ENCODE measurements at places on chromosomes 16 and 17.

DNA sequence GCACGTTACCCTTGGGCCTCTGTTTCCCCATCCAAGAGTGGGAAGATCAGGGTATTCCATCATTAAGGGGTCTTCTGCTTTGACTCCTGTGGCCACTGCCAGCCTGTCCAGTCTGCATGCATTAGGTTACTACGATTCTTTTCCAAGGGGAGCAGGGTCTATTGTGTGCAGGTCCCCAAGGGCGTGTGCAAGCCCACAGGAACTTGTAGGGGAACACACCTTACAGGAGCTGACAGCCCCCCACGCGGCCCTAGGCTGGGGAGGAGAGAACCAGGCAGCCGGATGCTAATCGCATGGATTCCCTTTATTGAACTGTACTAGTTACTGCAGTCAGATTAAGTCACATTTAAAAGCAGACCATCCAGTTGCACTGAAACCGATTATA lies 116.7 kb downstream of the C16orf78 start:
- DNase-seq, result no peak

DNA sequence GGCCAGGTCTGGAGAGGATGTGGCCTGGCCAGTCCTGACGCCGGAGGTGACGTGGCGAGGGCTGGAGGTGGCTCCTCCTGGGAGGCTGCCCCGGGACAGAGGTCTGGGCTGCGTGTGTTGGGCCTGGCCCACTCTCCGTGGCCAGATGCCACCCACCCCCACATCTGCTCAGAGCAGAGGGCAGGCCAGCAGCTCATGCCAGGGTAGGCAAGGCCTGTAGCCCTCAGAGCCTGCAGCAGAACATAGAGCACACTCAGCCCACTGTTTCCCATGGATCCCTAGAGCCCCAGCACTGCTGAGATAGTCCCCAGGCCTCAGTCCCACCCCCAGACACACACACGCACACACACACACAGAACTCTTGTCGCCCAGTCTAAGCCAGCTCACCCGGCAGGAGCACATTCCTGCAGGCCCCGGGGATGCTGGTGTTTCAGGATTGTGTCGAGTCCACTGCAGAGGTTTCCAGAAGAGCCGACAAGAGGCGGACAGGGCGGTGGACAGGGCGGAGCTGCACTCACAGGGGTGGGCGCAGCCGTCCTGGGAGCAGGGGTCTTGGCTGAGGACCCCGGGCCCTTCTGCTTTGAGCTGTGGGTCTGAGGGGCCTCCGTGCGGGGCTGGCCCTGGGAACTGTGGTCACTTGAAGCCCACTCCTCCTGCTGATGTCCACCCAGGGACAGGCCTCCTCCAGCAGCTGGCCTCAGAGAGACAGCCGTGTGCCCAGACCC lies 33.4 kb downstream of the SOX8 start:
- no peak for DNase-seq

GRCh38 chr17:35799942-35800341 lies 4.5 kb upstream of the MMP28 start:
- DNase-seq, result no peak

GRCh38 chr16:69340095-69340644 lies 598 bp downstream of the NIP7 start:
- no peak for DNase-seq

GRCh38 chr16:65932350-65933072 lies 434.0 kb upstream of the CDH5 start:
- DNase-seq, result no peak

- DNase-seq, result no peak
These were observed 339.9 kb downstream of the SEC14L1 start for GRCh38 chr17:77480509-77481215.

DNA sequence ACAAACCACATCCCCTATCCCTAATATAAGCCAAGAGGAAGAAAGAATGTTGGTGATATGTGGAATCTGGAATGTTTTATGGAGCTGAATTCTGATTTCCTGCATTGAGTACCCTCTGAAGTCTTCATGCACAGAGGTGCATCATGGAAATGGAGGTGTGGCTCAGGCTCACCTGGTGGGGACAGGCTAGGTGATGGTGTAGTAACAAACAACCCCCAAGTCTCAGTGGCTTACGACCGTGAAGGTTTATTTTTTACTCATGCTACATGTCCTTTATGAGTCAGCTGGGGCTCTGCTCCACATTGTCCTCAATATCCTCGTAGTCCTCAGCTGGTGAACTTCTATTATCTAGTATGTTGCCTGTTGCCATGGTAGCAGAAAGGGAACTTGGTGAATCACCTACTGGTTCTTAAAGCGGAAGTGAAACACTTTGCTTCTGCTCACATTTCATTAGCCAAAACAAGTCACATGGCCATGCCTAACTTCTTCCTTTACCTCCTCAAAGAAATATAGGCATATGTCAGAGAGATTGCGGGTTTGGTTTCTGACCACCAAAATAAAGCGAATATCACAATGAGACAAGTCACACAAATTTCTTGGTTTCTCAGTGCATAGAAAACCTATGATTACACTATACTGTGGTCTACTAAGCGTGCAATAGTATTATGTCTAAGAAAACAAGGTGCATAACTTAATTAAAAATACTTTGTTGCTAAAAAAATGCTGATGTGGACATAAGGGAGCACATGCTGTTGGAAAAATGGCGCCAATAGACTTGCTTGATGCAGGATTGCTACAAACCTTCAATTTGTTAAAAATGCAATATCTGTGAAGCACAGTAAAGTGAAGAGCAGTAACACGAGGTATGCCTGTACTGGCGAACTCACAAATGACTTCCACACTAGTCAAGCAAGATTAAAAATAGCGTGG lies at the start of gene PMFBP1:
PMFBP1 (minus strand) TSS at position 51 of the 930 bp plus-strand sequence. CDS start 947 bp downstream, outside the sequence.
- DNase-seq, result peak; percentile 33

DNA sequence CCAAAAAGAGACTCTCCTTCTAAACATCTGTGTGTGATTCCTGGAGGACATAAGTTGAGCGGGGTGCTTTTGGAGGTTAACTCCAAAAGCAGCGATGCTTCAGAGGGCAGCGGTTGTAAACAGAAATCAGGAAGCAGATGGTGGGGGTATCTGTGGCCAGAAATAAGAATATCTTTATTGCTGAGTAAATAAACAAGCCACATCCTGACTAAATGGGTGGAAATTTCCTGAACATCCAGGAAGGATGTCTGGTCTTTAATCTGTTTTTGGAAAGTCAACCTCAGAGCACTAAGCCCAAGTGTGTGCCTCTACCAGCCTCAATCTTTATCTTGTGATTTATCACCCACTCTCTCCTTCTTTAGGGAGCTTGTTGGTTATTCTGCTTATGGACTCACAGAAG lies 123.3 kb downstream of the CDH13 start:
- no peak for DNase-seq

GRCh38 chr16:89842471-89843408 lies 14.5 kb downstream of the SPIRE2 start:
- no peak for DNase-seq

GRCh38 chr17:35890774-35891155 lies 10.6 kb upstream of the CCL5 start:
- peak; percentile 85 for DNase-seq

DNA sequence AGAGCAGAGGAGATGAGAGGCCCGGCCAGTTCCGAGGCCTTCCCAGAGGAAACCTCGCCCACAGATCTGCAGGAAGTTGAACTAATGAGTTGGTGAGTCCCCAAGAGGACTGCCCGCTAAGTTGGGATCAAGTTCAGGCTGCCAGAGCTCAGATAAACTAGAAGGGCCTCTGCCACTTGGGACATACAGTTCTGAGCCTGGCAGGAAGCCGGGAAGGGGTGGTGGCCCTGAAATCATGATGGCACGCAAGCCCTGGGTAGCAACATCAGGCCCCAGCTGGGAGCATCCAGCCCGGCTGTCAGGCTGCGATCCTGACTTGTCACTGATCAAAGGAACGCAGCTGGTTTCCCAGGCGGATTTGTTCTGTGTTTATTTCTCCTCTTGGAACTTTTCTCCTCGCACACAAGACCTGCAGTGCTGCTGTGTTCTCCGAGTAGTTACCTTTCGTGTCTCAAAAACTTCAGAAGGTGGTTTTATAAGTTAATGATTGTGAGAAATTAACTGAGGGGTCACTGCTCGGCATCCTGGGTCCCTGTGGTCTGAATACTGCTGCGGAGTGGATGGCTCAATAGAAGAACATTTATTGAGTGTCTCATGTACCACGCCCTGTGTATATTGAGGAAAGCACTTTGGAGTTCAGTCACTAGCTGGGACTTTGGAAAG lies 8.0 kb upstream of the WFDC1 start:
- no peak for DNase-seq

- peak; percentile 15 for DNase-seq
These were observed 74.6 kb downstream of the KSR1 start for GRCh38 chr17:27530764-27531391.

GRCh38 chr16:86100205-86101136 lies 201.5 kb downstream of the IRF8 start:
- DNase-seq, result no peak
